Suprapubic skin (tissue), 4 donors: ENCODE measurements at places on chromosomes 1 and 21. TPM values are rescaled to one million over a fixed set of nuclear protein-coding genes. Genes with fewer than 3 reads are reported as not detected.

DNA sequence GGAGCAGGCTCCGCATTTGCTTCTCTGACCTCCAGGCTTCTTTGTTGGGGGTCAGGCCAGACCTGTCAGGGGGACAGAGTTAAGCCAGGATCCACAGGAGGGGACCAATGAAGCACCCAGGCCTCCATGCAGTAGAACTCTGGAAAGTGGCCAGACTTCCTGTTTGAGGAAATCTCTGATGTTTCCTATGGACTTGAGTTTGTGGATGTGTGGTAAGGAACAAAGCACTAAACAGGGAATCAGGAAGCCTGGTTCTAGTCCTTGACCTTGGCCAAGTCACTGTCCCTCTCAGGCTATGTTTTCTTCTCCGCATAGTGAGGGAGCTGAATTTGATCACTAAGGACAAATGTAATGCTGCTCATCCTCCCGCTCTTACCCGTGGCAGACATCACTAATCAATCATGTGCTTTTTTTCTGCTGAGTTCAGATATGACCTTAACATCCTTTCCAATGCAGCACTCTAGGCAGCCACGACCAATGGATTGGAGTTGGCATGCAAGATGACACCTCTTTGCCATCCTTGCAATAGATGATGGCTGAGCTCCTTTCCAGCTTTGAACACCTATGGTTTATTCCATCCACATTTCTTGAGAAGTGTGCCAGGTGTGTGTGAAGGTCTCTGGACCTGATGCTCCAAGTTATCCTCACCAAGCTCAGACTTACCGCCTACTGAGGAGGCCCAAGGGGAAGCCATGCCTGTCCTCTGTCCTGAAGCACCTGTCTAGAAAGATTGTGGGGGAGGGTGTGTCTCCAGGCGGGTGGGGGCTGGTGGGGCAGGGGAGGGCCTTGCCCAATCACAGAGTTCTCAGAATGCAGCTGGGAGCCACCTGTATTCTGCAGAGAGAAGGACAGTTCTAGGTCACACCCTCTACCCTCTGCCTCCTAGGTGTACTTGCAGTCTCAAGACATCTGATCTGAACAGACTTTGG, 9.9 kb downstream of the SH2D2A start:
- DNase-seq: no peak
- peaks cover 2% of the 10 kb centered on the region for H3K36me3 ChIP-seq
- peaks cover 26% of the 10 kb centered on the region for H3K4me1 ChIP-seq

The FAM163A gene
- 0.29 TPM for total RNA-seq

GRCh38 chr1:108897865-108898720, 21.3 kb downstream of the GPSM2 start:
- peaks cover 10% of the 10 kb centered on the region for H3K36me3 ChIP-seq

The CPT2 gene
- total RNA-seq: 30.2 TPM

- H3K4me3 ChIP-seq: no peak overlapping the region
- H3K27ac ChIP-seq: no peak overlapping the region
- DNase-seq: no peak
- no peaks in the 10 kb centered on the region for H3K4me1 ChIP-seq
- H3K36me3 ChIP-seq: no peaks in the 10 kb centered on the region
Observed at GRCh38 chr1:118021668-118022067, 92.1 kb downstream of the WDR3 start.
